ENCODE measurements at places on chromosomes 5 and 9.

DNA sequence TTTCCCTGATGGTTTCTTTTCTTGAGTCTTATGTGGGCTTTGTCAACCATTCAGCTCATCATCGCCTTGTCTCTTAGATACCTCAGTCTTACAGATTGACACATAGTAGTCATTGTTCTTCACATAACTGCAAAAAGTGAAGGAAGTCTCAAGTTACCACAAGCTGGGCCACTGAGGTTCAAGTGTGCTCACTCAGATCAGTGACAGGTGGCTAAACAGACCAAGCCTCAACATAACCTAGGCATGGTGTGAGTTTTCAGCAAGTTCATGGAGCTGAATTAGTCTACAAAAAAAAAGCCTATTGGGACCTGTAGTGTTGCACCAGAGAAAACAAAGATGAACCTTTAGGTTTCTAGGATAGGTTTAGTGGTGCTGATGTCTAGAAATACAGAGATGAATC lies 58.2 kb downstream of the RFK start:
- no peak for DNase-seq

GRCh38 chr9:37870081-37870798 lies 33.7 kb downstream of the SLC25A51 start:
- DNase-seq = no peak

DNA sequence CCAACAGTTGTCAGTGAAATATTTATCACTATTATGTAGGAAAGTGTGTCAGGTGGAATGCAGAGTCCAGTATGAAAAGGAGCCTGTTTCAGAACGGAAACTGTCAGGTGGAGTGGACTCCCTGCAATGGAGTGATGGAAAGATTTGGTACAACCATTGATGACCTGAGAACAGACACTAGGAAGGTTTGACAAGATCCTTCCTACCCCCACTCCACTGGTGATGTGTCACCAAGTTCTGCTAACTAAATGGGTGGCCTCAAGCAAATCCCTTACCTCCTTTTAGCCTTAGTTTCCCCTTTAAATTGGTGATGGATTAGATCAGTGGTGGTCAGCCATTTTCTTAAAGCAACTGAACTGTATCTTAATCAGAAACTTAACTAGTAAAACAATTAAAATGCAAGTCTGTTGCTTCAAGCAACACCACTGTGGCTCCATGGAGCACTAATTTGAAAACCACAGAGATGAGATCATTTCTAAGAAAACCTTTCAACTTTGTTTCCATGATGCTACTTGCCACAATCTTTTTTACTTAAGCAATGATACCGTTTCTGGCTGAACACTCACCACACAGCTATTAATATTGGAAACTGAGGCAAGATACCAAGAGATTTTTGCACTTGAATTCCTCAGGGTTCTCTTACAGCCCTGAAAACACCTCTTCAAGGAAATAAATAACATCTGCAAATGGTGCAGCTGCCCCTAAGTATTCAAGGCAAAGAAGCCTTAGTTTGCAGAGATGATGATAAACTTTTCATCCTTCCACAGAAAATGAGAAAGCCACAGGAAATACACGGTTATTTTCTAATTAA lies 140.6 kb downstream of the ERCC6L2 start:
- DNase-seq = no peak

- no peak for DNase-seq
Measured at GRCh38 chr5:64330728-64331231, 165.1 kb downstream of the RNF180 start.

- DNase-seq = no peak
Measured at GRCh38 chr5:146751781-146752401, 126.7 kb downstream of the PPP2R2B start.

- DNase-seq = no peak
Measured at GRCh38 chr5:86570427-86571083, 47.2 kb upstream of the COX7C start.

GRCh38 chr5:72531496-72532190 lies 24.4 kb upstream of the ZNF366 start:
- DNase-seq = no peak

Data from AG04450 (cell line).